ENCODE measurements at places on chromosomes 12 and 14. TPM values are rescaled to one million over a fixed set of nuclear protein-coding genes. Genes with fewer than 3 reads are reported as not detected.

Gene KTN1
- total RNA-seq, result 96.7 TPM

Gene COCH
- 0.38 TPM for total RNA-seq

GRCh38 chr12:79266343-79267144, 402.0 kb downstream of the SYT1 start:
- no peak overlapping the region for H3K27ac ChIP-seq
- H3K27me3 ChIP-seq, result no peaks in the 10 kb centered on the region
- H3K4me3 ChIP-seq, result no peak overlapping the region
- H3K4me1 ChIP-seq, result no peaks in the 10 kb centered on the region

DNA sequence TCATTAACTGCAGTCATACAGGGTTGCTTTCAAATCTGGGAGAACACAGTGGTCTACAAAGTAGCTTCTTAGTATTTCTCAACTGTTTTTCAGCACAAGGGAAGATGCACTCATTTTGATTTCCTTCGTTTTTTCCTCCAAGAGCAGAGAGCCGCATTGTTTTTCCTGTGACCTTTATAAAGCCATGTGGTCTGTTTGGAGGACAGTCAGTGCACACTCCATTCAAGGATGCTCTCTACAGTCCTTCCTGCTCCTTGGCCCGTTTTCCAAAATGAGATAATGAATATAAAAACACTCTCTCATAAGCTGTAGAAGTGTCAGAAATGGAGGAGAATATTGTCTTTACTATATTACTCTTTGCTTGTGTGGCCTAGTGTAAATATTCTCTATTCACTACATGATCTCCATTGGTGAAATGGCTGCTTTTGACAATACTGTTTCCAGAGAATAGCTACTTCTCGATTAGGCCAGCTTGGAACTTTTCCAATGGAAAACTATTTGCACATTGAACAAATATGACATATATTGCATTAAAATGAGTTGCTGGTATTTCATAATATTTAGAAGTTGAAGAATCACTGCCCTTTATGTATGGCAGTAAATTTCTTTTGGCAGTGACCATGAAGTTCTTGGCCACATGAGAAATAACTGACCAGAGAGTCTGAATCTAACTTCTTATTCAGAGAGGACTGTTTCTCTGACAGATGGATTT, 393.1 kb upstream of the RGS6 start:
- no peak for DNase-seq
- no peak overlapping the region for H3K4me3 ChIP-seq
- peaks cover 8% of the 10 kb centered on the region for H3K4me1 ChIP-seq
- H3K27ac ChIP-seq, result no peak overlapping the region
- peaks cover 5% of the 10 kb centered on the region for H3K36me3 ChIP-seq
- H3K27me3 ChIP-seq, result no peaks in the 10 kb centered on the region

Gene SMCO3
- total RNA-seq, result not detected

- peaks cover 49% of the 10 kb centered on the region for H3K4me1 ChIP-seq
- peaks cover 45% of the 10 kb centered on the region for H3K27me3 ChIP-seq
- H3K27ac ChIP-seq, result peak overlapping the region; percentile 56
- H3K36me3 ChIP-seq, result peaks cover 4% of the 10 kb centered on the region
- peak; percentile 50 for DNase-seq
Measured at GRCh38 chr14:61569812-61570548, 125.3 kb upstream of the HIF1A start.

- H3K4me3 ChIP-seq, result no peak overlapping the region
- H3K4me1 ChIP-seq, result no peaks in the 10 kb centered on the region
- H3K27ac ChIP-seq, result no peak overlapping the region
- no peaks in the 10 kb centered on the region for H3K36me3 ChIP-seq
- DNase-seq, result no peak
Measured at GRCh38 chr12:112862636-112863290, 44.0 kb upstream of the OAS1 start.

DNA sequence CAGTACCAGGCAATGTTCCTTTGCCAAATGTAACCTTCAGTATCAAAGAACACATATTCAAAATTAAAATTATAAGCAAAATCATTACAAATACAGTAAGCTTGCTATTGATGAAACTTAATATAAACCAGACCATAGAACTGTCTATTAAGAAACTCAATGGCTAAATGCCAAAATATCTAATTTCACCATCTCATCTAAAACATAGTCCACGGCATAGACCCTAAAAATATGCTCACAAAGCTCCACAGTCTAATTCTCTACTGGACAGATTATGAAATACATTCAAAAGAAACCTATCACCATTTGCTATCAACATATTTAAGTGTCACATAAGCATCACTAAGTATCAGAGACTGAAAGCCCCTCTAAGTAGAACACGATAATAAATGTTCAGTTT, 25.2 kb downstream of the DUSP16 start:
- no peak for DNase-seq
- no peak overlapping the region for H3K27ac ChIP-seq
- peaks cover 19% of the 10 kb centered on the region for H3K4me1 ChIP-seq
- peaks cover 20% of the 10 kb centered on the region for H3K36me3 ChIP-seq
- H3K27me3 ChIP-seq, result no peaks in the 10 kb centered on the region
- H3K4me3 ChIP-seq, result no peak overlapping the region

Gene RBP5
- total RNA-seq, result 1.8 TPM

GRCh38 chr12:6312529-6313325, 2.2 kb downstream of the PLEKHG6 start:
- H3K27ac ChIP-seq, result no peak overlapping the region
- no peaks in the 10 kb centered on the region for H3K36me3 ChIP-seq
- DNase-seq, result no peak
- H3K27me3 ChIP-seq, result peaks cover 23% of the 10 kb centered on the region
- no peak overlapping the region for H3K4me3 ChIP-seq

Gene SDR9C7
- total RNA-seq, result not detected

Gene LETMD1
- 93.9 TPM for total RNA-seq

DNA sequence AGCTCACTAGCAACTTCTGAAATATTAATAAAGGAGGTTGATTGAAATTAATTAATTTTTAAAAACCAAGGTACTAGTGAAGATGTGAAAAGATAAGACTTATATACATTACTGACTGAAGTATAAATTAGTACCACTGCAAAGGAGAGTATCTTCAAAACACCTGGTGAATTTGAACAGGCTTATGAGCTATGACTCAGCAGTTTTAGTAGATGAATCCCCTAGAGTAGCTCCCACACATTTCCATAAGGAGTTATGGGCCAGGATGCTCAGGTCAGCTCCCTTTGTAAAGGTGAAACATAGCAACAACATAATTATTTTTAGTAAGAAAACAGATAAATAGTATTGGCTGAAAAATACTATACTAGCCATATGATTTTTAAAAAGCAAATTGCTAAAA, 218.6 kb downstream of the SYT1 start:
- H3K36me3 ChIP-seq, result no peaks in the 10 kb centered on the region
- no peak overlapping the region for H3K4me3 ChIP-seq
- H3K4me1 ChIP-seq, result no peaks in the 10 kb centered on the region
- no peaks in the 10 kb centered on the region for H3K27me3 ChIP-seq
- DNase-seq, result no peak

DNA sequence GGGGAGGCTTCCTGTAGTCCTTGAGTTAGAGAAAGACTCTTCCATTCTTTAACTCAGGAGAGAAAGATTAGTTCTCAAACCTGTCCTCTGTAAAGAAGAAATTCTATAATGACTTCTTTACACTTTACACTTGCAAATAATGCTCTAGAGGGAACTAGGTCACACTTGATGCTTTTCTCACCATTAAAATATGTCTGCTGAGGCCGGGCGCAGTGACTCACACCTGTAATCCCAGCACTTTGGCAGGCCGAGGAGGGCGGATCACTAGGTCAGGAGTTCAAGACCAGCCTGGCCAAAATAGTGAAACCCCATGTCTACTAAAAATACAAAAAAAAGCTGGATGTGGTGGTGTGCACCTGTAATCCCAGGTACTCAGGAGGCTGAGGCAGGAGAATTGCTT, 6.3 kb downstream of the NTN4 start:
- H3K27ac ChIP-seq, result no peak overlapping the region
- no peak overlapping the region for H3K4me3 ChIP-seq
- H3K36me3 ChIP-seq, result no peaks in the 10 kb centered on the region

- no peaks in the 10 kb centered on the region for H3K36me3 ChIP-seq
- no peak overlapping the region for H3K4me3 ChIP-seq
- no peaks in the 10 kb centered on the region for H3K27me3 ChIP-seq
Measured at GRCh38 chr12:112665958-112666357, 125.6 kb upstream of the RPH3A start.

Gene BTG1
- total RNA-seq, result 227 TPM

Gene SERPINA9
- total RNA-seq, result not detected

Gene TSHR
- 1.6 TPM for total RNA-seq

Gene VWF
- total RNA-seq, result not detected

DNA sequence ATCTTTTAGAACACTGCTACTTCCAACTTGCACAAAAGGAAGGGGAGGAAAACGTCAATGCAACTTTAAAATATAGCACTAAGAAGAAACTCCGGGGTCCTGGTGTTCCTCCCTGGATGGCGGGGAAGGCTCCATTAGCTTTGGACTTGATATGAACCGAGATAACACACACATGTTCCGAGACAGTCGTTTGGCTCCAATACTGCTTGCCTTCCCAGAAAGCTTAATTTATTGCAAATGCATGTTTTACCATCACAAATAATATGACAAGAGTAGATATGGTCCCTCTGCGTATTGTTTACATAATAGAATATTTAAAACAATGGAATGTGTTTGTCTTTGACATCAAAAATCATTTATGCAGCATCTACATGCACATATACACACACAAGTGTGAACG, 87.6 kb upstream of the CLMN start:
- H3K4me3 ChIP-seq, result no peak overlapping the region
- H3K4me1 ChIP-seq, result no peaks in the 10 kb centered on the region
- no peaks in the 10 kb centered on the region for H3K27me3 ChIP-seq
- no peak for DNase-seq

Gene CD4
- 327 TPM for total RNA-seq

DNA sequence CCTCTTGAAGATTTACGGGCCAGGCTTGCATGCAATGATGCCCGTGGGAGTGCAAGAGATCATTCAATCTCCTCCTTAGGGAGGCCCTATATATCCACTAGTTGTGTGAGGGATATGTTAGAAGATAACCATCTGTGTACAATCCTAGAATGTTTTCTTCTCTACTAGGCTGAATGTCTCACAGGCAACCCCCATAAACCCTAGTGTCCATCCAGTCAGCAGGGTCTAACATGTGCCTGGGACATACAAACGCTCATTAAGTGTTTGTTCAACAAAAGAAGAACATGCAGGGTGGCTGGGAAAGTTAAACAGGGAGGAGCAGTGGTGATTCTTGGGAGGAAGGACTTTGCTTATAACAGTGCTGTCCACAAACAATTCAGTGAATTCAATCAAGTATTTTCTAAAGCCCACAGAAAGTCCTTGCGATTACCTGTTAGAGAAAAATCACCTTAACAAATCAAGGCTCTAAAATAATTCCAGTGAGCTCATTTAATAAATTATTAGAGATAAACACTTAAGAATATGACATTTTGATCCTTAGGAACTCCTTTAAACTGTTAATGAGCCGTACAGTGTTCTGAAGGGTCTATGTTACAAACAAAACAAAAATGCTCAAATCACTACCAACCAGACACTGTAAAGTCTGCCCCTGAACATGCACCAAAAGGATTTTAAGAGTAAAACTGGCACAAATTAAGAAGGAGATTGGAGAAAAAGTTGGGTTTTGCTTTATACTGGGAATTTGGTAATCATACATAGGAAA, 96.6 kb upstream of the FERMT2 start:
- H3K4me1 ChIP-seq, result no peaks in the 10 kb centered on the region
- H3K4me3 ChIP-seq, result no peak overlapping the region
- H3K36me3 ChIP-seq, result peaks cover 51% of the 10 kb centered on the region
- H3K27ac ChIP-seq, result no peak overlapping the region
- no peaks in the 10 kb centered on the region for H3K27me3 ChIP-seq
- DNase-seq, result no peak

GRCh38 chr12:41459906-41460214, 271.7 kb downstream of the PDZRN4 start:
- H3K27me3 ChIP-seq, result no peaks in the 10 kb centered on the region
- H3K27ac ChIP-seq, result no peak overlapping the region
- no peaks in the 10 kb centered on the region for H3K36me3 ChIP-seq
- H3K4me1 ChIP-seq, result no peaks in the 10 kb centered on the region

- H3K36me3 ChIP-seq, result no peaks in the 10 kb centered on the region
- H3K27ac ChIP-seq, result no peak overlapping the region
- DNase-seq, result no peak
- H3K27me3 ChIP-seq, result no peaks in the 10 kb centered on the region
- H3K4me1 ChIP-seq, result no peaks in the 10 kb centered on the region
Measured at GRCh38 chr14:84312551-84312950, 1217.4 kb upstream of the FLRT2 start.

DNA sequence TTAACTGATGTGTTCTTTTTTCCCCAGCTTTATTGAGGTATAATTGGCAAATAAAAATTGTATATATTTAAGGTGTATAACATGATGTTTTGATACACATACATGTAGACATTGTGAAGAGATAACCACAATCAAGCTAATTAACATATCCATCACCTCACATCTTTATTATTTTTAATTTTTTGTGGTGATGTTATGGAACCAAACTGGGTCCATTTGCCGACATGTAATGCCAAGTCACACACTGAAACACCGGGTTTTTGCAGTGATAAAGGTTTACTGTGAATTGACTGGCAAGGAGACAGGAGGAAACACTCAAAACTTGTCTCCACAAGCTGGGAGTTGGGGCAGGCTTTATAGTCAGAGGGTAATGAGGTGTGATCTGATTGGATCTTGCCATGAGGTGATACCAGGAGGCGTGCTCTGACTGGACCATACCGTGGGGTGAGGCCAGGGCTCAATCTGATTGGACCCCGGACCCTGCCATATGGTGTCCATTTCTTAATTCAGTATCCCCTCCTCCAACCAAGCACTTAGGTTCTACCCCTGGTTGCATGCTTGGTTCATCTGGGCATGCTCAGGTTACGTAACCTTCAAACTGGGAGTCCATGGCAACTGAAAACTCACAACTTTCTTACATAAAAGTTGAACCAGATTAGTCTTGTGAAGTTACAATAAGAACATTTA, 11.8 kb upstream of the WSCD2 start:
- peaks cover 11% of the 10 kb centered on the region for H3K4me1 ChIP-seq
- no peaks in the 10 kb centered on the region for H3K36me3 ChIP-seq
- peaks cover 11% of the 10 kb centered on the region for H3K27me3 ChIP-seq

GRCh38 chr14:94460631-94461416, 8.2 kb upstream of the SERPINA11 start:
- peaks cover 8% of the 10 kb centered on the region for H3K27me3 ChIP-seq
- H3K36me3 ChIP-seq, result no peaks in the 10 kb centered on the region
- no peak overlapping the region for H3K27ac ChIP-seq
- H3K4me1 ChIP-seq, result peaks cover 3% of the 10 kb centered on the region
